ENCODE measurements at places on chromosomes 5 and 9.

- peak; percentile 60 for DNase-seq
These were observed 32.7 kb downstream of the PRUNE2 start for GRCh38 chr9:76873056-76873792.

GRCh38 chr5:138725153-138725817 is 27.9 kb upstream of the CTNNA1 start:
- DNase-seq: no peak

- no peak for DNase-seq
These were observed 55.4 kb upstream of the CTNNA1 start for GRCh38 chr5:138697720-138698360.

DNA sequence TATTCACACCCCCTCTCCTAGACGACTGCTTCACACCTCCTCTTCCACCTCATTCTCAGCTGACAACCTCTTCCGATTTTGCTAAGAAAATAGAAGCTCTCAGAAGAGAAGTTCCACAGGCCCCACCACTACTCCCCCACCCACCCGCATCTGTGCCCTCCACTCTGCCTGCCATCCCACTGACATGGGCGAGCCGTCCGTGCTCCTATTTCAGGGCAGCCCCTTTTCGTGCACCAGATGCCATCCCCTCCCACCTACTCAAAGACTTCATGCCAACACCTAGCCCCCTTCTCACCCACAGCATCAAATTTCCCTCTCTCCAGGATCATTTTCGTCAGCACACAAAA is 34.6 kb upstream of the JADE2 start:
- no peak for DNase-seq

GRCh38 chr9:28270156-28270555 is 696.9 kb upstream of the C9orf72 start:
- no peak for DNase-seq

DNA sequence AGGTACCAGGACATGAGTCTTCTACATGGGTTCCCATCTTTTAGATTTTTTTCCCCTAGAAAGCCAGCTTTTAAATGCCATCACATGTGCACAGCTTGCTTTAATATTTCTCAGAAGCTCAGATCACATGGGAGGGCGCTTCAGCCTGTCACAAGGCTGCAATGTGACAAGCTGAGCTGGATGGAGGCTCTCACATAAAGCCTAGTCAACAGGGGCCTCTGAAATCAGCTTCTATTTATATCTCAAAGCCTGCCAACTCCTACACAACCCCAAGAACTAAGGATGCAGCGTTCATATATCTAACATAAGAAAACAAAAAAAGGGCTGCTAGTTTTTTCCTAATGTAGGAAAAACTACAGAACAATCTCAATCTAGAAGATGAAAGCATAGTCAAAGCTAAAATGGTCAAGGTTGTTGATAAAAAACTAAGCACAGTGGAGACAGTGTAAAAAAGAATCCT is 2.3 kb downstream of the ZFAND5 start:
- DNase-seq: peak; percentile 1

DNA sequence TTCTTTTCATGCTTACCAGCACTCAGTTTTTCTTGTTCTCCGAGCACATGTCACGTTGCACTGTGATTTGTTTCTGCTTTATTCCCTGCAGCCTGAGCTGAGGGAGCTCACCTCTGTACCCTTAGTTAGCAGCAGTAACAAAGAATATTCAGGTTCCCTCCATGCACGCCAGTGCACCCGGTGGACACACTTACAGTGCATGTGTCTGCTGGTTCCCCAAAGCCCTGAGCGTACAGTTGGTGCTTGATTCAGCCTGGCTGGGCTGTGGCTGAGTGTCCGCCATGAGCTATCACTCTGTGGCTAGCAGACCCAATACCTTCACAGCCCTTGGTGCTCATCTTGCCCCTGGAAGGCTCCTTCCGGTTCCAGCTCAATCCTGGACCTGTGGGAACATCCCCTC is 93.5 kb downstream of the MVB12B start:
- no peak for DNase-seq

- no peak for DNase-seq
These were observed 11.4 kb upstream of the SLC45A2 start for GRCh38 chr5:33995865-33996264.

DNA sequence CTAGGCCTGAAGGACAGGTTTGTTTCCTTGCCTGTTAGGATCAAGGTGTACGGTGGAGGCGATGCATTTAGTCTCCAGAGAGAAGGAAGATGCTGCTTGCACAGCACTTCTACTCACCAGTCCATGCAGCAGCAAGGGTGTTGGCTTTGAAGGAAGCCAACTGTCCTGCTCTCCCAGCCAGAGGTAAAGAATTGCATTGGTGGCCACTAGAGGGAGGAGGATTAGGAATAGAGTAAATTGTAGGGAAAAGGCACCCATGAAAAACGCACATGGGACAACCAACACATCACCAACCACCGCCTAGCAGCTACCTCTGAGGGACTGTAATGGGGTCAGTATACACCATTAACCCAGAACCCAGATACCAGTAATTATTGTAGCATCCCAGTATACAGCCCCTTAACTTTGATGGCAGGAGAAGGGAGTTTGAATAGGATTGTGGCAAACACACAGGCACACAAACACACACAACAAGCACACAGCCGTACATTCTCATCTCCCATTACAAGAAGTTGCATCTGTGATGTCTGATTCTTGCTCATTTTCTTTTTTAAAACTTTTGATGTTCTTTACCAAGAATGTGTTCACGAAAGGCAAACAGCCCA is 267.7 kb downstream of the ADAMTS6 start:
- no peak for DNase-seq

- no peak for DNase-seq
These were observed 42.8 kb upstream of the FAT2 start for GRCh38 chr5:151633892-151634291.

- DNase-seq: no peak
These were observed 1.1 kb downstream of the CD14 start for GRCh38 chr5:140631831-140632365.

DNA sequence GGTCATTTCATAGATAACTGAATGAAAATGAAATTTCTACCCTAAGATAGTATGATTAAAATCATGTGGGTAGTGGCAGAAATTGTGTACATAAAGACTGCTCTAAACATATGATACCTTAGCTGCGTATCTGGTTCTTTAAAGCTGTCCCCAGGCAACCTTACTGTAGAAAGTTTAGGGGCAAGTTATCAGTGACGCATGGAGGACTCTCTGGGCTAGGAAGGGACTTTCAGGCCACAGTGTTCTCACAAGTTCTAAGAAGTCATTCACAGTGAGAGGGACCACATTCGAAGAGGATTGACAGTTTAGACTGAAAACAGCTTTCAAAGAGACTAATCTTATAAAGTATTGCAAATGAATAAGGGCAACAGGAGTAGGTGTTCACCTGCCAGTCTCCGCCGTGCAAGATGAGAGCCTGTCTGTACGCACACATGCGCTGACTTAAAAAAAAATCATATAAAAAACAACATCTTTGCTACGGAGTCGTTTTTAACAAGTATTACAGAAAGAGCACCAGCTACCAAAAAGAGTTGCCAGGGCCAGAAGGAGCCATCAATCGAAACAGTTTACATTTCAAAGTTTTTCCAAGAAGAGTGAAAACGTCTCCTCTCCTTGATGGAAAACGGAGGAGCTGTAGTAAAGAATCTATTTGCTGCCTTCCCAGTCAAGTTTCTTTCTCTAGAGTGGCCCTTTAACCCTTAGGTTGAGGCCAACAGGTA is 146.3 kb downstream of the CETN3 start:
- DNase-seq: no peak

GRCh38 chr5:77210091-77210963 is at the start of gene PDE8B:
PDE8B (plus strand) TSS chr5:77210680; CDS start chr5:77210926, 246 bp downstream.
- DNase-seq: no peak

DNA sequence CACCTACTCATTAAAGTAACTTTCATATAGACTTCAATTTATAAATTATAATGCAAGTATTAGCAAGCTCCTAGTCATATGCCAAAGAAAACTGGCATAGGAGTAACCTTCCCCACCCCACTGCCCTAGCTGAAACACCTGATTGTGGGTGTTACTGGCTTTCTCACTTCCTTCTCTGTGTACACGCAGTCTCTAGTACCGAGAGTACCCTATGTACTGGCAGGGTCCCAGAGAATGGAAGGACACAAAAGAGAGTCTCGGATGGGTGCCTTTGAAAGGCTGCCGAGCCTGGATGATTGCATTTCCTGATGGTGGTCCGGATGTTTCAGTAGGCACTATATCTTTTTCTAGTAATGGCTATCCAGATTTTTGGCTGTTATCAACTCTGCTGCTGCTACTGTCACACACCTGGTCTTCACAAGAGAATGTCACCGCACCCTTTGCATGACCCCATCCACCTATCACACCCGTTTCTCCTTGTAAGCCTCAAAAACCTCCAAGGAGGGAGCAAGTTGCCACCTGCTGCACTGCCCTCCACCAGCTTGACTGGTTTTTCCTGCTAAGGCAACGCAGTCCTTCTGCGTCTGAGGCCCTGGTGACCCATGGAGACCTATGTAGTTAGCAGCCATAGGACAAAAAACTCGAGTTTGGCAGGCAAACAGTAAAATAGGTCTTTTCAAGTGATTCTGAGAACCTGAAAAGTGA is 53.8 kb upstream of the CLINT1 start:
- peak; percentile 92 for DNase-seq

DNA sequence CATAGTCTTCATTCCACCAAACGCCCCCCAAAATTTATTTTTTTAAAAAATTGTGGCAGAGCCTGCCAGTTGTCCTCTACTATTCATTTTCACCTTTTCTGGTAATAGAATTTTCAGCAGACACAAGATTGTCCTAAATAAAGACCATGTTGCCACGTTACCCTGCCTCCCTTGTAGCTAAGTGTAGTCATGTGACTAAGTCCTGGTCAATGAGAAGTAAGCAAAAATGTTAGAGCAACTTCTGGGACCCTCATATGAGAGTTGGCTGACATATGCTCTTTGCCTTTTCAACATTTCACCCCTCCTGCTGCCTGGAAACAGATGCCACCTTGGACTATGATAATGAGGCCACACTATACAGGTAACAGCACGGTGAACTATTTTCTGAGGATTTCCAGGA is 203.1 kb downstream of the PIK3R1 start:
- no peak for DNase-seq

DNA sequence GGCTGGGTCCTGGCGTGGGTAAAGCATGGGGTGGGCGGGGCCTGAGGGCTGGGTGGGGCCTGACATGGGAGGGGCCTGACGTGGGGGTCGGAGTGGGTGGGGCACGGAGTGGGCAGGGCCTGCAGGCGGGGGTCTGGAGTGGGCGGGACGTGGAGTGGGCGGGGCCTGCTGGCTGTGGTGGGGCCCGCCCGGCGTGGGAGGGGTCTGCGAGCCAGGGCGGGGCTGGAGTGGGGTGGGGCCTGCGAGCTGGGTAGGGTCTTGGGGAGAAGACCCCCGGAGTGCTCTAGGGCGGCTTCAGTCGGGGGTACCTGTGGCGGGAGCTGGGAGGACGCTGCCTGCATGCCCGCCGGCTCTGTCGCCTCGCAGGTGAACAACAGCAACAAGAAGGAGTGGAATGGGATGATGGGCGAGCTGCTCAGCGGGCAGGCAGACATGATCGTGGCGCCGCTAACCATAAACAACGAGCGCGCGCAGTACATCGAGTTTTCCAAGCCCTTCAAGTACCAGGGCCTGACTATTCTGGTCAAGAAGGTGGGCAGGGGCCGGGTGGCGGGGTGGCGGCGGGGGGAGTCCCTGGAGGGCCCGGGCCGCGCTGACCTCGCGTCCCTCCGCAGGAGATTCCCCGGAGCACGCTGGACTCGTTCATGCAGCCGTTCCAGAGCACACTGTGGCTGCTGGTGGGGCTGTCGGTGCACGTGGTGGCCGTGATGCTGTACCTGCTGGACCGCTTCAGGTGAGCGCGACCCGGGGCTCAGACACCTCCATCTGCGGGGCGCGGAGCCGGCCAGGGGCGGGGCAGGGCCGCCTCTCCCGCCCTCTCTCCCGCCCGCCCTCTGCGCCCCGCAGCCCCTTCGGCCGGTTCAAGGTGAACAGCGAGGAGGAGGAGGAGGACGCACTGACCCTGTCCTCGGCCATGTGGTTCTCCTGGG is 8.0 kb downstream of the LRRC26 start:
- no peak for DNase-seq

GRCh38 chr5:3034881-3035280 is 283.4 kb upstream of the IRX2 start:
- no peak for DNase-seq

DNA sequence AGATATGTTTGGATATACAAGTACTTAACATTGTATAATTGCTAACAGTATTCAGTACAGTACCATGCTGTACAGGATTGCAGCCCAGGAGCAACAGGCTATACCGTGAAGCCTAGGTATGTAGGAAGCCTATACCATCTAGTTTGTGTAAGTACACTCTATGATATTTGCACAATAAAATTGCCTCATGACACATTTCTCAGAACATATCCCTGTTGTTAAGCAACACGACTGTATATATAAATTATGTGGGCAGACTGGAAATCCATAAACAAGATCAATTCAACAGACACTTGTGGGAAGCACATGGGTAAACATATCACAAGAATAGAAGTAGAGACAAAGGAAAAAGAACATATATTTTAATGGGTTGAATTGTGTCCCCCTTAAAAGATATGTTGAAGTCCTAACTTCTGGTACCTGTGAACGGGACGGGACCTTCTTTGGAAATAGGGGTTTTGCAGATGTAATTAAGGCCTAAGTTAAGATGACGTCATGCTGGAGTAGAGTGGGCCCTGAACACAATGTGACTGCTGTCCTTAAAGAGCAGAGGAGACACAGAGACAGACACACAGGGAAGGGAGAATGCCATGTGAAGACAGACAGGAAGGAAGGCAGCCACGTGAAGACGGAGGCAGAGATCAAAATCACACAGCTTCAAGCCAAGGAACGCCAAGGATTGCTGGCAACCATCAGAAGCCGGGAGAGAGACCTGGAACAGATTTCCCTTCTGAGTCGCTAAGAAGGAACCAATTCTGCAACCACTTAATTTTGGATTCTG is 76.3 kb downstream of the SCAI start:
- DNase-seq: no peak

- DNase-seq: no peak
These were observed 1.1 kb downstream of the SSNA1 start for GRCh38 chr9:137189297-137190295.

- no peak for DNase-seq
These were observed 67.8 kb downstream of the PTCH1 start for GRCh38 chr9:95449016-95449415.

All from NCI-H1092 (cell line).